Hepatocyte (in vitro differentiated cells): ENCODE measurements at places on chromosomes 3 and 15. TPM values are rescaled to one million over a fixed set of nuclear protein-coding genes. Genes with fewer than 3 reads are reported as not detected.

DNA sequence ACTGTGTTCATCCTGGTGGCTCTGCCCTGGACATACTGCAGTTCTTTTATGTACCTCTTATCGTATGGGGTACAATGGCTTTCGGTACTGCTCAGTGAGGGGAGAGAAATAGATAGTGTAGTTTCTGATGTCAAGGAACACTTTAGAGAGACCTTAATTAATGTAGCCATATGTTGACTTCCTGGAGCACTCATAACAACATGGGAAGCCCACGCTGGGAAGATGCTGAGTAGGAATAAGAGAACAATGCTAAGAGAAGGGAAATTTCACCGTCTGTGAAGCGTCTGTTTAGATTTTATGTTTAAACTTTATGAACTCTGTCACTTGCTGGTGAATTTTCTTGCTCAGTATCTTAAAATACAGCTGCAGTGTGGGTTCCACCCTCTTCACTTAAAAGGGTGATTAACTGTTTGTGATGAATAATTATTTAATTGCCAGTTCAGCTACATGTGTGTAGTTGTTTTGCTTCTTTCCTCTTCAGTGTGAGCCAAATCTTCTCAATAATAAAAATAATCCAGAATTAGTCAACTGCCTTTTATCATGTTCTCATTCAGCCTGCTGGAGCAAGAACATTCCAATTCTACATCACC lies 373.1 kb upstream of the TPRG1 start:
- no peak for DNase-seq

GRCh38 chr3:7367968-7368367 lies 507.1 kb downstream of the GRM7 start:
- no peak for DNase-seq

- peak; percentile 20 for DNase-seq
These were observed 183.2 kb downstream of the GAP43 start for GRCh38 chr3:115806501-115806900.

DNA sequence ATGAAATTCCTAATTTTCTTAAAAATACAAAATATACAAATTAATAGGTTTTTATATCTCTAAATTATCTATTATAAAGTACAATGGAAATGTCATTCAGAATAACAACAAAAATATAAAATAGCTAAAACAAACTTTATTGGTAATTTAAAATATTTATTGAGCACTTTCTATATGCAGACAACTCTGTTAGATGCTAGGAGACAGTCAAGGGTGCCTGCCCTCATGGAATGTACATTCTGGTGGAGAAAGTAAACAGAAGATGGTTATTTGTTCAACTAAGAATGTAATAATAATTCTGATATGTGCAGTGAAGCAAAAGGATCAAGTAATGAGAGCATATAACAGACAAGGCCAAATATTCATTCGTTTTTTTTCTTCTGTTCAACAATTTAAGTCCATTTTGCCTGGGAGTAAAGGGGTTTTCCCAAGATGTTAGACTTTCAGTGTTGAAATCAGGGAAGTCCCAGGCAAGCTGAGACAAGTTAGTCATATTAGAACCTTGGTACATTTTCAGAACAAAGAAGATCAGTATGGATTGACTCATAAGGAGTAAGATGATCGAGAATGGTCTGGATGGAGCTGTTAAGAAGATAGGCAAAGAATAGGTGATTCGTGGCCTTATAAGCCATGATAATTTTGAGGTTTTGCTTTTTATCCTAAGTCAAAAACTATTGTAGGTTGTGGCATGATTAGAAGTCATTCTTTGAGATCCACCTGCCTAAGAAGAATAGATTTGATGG lies 150.2 kb upstream of the MLF1 start:
- no peak for DNase-seq

- no peak for DNase-seq
These were observed 166.8 kb upstream of the CBLB start for GRCh38 chr3:106035619-106036018.

DNA sequence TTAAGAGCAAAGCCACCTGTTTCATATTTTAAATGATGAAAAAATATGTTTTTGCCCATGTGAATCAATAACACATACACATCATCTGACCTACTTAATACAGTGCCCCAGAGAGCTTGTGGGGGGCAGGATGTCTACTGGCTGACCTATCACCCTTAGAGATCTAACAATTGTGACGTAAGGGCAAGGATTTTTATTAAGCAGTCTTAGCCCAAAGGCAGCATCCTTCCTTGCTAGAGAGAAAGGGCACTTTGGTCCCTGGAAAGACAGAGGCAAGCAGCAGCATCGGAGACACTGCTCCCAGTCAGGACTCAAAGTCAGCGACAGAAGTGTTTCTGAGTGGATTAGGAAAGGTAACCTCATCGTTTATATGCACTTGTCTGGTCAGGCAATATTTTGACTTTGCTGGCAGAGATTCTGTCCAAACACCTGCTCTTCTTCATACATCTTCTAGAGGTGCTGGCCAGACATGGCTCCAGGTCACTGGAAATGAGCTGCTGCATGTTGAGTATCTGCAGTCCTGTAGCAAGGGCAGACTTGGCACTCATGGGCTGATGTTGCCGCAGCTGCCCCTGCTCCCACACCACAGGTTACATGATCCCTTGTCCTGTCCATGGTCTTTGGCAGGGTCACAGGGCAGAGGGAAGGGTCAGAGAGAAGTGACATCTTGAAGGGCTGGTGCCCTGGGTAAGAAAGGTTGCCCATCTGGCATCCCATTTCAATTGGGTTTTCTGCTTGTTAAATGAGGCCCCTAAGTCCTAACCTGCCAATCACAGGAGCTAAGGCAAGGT lies 1.8 kb downstream of the CXCR6 start:
- DNase-seq, result no peak

DNA sequence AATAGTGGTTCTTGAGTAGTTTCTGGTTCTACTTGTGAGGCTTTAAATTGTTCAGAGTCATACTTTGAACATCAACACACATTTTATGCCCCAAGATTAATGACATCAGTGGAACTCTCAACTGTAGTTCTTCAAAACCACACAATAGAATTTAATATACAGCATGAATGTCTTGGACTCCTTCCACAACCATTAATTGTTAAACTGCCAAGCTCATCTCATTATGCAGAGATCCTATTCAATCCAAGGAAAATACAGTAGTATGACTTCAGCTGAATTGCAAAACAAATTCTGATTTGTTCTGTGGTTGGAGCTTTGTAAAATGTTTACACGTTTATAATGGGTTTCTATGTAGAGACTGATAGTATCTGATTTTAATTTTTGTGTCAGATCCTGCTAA lies 199.2 kb upstream of the SLC2A2 start:
- DNase-seq, result no peak

GRCh38 chr3:191296041-191296541 lies 33.1 kb upstream of the CCDC50 start:
- no peak for DNase-seq

- no peak for DNase-seq
These were observed 357.2 kb downstream of the PDCD6IP start for GRCh38 chr3:34155666-34156065.

GRCh38 chr3:18499301-18499700 lies 74.2 kb upstream of the SATB1 start:
- DNase-seq, result no peak

GRCh38 chr3:169394316-169394715 lies 269.2 kb downstream of the MECOM start:
- DNase-seq, result no peak

DNA sequence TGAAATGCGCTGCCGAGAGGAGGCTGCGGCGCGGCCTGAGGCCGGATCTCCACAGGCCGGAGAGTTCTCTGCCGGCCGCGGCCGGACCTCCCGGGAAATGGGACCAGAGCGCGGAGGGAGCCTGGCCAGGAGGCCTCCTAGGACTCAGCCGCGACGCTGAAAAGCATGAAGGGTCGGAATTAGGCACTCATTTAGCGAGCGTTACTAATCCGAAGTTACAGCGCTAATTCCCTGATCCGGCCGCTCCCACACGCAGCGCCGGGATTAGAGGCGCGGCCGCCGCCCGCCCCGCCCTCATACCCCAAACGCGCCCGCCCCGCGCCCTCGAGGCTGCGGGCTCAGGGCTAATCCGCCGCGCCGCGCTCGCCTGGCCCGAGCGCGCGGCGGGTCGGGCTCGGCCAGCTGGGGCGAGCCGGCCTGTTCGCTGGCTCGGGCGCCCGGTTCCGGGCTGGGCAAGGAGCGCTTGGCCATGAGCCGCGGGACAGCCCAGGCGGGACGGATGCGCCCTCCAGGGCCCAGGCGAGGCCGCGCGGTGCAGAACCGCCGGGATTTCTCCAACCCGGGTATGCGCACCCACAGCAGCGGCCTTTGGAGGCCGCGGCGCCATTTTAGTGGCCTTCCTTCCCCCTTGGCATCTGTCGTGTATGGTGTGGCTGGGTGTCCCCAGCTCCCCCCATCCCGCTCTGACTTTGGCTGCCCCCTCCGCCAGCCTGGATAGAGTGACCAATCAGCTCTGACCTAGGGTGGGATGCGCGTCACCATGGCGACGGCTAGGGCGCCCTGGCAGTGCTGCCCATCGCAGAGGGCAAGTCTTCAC lies 36.8 kb upstream of the POLG start:
- no peak for DNase-seq

PCOLCE2 gene
- 10.8 and 11.2 TPM in 2 replicates for total RNA-seq

GRCh38 chr3:141421639-141422319 lies 53.5 kb downstream of the ZBTB38 start:
- DNase-seq, result no peak

- peak; percentile 14 for DNase-seq
These were observed 22.0 kb downstream of the SLC7A14 start for GRCh38 chr3:170563712-170564423.

DNA sequence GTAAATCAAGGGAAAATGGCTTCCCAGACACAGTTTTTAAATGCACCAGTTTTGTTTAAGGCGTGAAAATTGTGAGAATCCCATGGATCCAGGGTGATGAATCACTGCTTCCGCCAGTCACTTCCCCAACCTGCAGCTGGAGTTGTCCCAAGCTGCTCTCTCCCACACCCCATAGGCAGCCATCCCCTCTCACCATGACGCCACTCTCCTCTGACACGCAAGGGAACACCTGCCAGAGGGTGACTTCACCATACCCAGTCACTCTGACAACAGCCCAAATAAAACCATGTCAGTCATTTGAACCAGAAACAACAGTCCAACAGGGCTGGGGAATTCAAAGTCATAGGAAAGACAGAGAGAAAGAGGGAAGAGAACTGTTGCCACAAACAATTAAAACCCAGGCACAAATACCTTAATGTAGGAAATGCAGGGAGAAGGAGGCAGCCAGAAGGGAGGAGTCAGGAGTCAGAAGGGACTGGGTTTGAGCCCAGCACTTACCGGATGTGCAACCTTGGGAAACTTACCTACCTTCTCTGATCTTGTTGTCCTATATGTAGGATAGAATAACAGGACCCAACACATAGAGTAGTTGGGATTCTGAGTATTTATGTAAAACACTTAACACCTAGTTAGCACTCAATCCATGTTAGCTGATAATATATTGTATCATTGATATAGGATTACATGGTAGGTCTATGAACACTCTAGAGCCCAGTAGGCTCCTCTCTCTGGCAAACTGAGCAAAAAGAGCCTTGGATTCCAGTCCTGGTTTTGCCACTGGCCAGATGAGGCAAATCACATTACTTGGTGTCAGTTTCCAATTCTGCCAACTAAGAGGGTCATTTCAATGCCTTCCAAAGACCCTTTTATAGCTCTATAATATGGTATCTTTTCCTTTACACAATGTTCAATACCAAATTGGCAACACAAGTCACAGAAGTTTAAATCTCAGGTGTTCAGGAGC lies 326.3 kb upstream of the ICE2 start:
- DNase-seq, result no peak

DNA sequence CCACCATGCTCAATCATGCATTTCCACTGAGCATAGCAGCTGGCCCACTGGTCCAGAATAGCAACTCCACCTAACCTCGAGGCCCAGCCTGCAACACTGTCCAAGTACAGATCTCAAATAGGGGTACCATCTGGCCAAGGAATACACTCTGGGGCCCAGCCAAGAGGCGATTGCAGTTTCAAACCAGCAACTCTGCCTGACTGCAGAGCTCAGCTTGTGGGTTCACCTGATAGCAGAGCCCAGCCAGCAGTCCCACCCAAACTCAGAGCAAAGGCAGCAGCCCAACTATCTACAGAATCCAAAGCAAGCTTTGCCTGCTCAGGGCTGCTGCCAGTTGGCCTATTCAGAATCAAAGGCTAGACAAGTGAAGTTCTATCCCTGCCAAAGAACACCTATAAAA lies 30.5 kb downstream of the POLQ start:
- no peak for DNase-seq

DNA sequence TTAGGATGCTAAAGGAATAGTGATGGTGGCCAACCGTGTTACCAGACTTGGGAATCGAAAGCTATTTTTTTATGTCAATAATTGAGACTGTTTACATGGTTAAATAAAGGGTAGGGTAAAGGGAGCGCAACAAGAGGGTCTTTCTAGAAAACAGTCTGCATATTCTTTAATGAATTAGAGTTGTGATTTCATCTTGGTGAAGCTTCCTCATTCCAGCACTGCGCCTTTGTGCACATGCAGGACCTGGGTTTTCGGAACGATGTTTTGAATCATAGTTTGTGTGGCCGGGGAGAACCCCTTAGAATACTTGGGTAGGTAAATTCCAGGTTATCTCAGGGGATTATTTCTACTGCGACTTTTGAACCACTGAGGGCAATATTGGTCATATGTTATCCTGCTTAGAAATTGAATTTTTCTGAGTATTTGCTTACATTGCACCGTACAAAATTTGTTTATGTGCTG lies 1.3 kb downstream of the PIK3CA start:
- DNase-seq, result peak; percentile 33

DNA sequence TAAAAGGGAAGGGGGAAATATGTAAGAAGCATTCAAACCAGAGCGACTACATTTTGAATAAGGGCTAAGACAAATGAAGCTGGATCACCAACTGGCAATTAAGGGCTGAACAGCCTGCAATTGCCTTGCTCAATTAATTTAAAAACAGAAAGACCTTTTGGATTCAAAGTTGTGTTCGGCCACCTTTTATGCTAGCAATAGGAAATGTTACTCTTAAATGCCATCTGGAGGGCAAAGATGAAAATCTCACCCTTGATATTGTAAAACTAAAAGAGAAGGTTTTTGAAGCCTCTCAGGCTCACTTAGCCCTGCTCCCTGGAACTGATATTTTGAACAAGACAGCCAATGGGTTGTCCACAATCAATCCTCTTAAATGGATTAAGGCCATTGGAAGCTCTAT lies 44.2 kb downstream of the ACAD9 start:
- no peak for DNase-seq

CDHR4 gene
- 0.57 TPM in 1 of 2 replicates, not detected in the other for total RNA-seq

- DNase-seq, result no peak
These were observed 150.1 kb downstream of the IGF1R start for GRCh38 chr15:98798375-98798893.

- DNase-seq, result no peak
These were observed 310.9 kb downstream of the TBC1D5 start for GRCh38 chr3:17431484-17432045.
